Stimulated activated CD4-positive, alpha-beta T cell treated with anti-CD3 and anti-CD28 coated beads, Interleukin-15, amount 100 ng/mL, for 1 hour (primary cell): ENCODE measurements at places on chromosomes 11 and 22.

DNA sequence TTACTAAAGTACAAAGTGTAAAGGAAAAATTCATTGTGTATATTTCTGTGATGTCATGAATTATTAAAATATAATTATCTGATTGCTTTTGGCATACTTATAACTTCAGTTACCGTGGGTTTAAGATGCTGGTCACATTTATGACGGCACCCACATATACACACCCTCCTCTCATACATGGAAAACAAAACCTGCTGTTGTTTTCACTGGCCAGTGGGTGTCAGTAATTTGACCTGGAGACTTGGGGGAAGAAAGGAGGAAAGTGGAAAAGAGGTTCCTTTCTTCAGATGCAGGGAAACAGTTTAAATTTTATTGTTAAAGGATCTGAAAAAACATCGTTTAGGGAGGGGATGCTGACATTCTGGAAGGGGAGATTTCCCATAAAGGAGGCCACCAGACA lies 742 bp upstream of the BBOX1 start:
- no peak for DNase-seq

- no peak for DNase-seq
These were observed 171.5 kb upstream of the B3GAT1 start for GRCh38 chr11:134583397-134583990.

DNA sequence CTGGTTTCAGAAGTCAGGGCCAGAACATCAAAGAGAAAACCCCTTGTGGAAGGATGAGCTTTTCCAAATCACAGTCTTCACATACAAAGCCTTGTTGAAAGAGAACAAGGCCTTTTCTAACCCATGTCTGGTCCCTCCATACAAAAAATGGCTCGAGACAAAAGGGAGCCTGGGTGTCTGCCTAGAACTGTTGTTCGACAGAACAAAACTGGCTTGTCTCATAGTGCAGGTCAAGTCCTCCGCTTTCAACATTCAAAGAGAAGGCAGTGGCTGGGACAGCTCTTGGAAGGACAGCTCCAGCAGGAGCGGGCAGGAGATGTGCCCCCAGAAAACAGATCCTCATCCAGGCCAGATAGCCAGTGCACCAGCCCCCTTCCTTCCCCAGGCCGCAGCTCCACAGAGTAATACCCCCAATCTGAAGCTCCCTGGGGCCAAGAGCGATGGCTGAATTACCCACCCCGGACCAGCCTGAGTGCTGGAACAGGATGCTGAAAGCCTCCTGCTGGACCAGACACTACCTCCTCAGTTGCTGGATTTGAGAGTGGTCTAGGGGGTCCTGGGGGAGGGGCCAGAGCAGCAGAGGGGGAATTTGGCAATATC lies 27.6 kb downstream of the USH1C start:
- no peak for DNase-seq

GRCh38 chr11:77093987-77094840 lies 8.4 kb upstream of the OMP start:
- DNase-seq = no peak

- no peak for DNase-seq
These were observed 4.5 kb downstream of the CHST1 start for GRCh38 chr11:45660729-45661438.

GRCh38 chr11:100403816-100404215 lies 283.3 kb upstream of the ARHGAP42 start:
- DNase-seq = no peak

- no peak for DNase-seq
These were observed 78.0 kb downstream of the MYEOV start for GRCh38 chr11:69371731-69372588.

GRCh38 chr11:46333394-46333947 lies 13.8 kb upstream of the DGKZ start:
- no peak for DNase-seq

- DNase-seq = no peak
These were observed 634.9 kb downstream of the METTL15 start for GRCh38 chr11:28743061-28743550.

DNA sequence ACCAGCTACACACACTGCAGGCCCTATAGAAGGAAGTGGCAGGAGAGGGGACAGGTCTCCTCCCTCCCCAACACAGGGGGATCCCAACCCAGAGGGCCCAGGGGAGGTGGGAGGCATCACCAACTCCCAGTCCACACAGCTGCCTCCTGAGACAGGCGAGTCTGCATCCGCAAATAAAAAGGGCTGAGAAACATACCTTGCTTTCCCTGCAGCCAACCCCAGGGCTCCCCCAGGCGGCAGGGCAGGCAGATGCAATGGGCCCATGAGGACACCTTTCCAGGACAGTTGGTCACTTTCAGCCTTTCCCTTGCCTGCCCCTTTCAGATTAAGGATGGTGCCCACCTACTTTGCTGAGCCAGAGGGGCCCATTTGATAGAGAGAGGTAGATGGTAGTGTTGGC lies 180.0 kb downstream of the BRD1 start:
- no peak for DNase-seq

DNA sequence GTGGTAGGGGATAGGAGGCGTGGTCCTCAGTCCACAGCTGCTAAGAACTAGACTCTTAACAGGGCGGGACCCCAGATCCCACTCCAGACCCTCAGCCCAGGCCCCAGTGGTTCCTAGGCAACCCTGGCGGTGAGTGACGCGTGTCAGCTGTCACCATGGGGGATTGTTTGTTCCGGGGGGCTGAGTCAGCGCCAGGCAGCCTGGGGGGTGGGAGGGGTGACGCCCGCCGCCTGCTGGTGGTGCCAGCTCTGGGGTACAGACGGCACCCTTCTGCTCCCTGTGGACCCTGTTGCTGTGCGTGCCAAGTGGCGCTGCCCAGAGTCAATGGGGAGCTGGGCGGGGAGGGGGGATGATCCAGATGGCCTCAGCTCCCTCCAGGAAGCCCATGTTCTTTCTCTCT lies 2.5 kb downstream of the CNIH2 start:
- no peak for DNase-seq

DNA sequence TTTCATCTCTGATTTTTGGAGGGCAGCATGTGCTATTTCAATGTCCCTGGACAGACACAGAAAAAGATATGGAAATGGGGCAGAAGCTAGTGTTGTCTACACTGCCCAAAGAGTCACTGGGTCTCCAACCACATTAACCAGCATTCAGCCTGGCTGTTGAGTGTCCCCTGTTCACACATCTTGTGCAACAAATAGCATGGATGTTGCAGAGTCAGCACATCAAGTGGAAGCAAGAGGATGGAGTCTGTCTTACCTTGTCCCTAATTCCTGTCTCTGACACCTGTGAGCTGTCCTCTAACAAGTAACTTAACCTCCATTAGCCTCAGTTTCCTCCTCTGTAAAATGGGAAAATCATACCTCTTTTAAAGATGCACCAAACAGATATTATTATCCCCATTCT lies 60.2 kb downstream of the RCN1 start:
- no peak for DNase-seq

DNA sequence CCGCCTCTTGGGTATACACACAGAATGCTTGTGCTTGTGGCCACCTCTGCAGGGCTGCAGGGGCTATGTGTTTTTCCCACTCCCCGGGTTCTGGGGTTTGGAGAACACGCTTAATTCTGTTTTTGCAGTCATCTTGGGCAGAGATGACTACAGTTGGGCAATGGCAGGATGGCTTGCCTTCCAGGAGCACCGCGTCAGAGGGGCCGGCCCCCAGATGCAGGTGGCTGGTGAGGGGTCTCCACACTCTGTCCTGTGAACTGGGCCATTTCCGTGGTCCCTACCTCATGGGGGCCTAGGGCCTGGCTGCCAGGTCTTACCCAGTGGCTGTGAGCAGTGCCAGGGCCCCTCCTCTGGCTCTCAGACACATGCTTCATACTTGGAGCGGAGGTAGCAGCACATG lies 68.3 kb downstream of the CTTN start:
- no peak for DNase-seq

GRCh38 chr22:23777776-23778576 lies 5.3 kb downstream of the MMP11 start:
- DNase-seq = no peak

- no peak for DNase-seq
These were observed 23.2 kb downstream of the MFNG start for GRCh38 chr22:37462983-37463382.

DNA sequence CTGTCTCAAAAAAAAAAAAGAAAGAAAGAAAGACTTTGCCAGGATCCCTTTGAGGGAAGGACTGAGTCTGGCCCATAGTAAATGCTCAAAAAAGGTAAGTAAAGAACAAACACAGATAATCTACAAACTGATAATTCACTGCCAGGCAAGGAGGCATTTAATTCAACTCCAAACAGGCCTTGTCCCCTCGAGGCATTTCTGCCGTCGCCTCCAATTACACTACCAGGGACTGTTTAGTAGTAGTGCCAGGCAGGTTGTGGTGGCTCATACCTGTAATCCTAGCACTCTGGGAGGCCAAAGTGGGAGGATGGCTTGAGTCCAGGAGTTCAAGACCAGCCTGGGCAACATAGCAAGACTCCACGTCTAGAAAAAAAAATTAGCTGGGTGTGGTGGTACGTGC lies 43.7 kb downstream of the PC start:
- DNase-seq = no peak
